PC-9 (cell line): ENCODE measurements at places on chromosomes 5 and 9. TPM values are rescaled to one million over a fixed set of nuclear protein-coding genes. Genes with fewer than 3 reads are reported as not detected.

DNA sequence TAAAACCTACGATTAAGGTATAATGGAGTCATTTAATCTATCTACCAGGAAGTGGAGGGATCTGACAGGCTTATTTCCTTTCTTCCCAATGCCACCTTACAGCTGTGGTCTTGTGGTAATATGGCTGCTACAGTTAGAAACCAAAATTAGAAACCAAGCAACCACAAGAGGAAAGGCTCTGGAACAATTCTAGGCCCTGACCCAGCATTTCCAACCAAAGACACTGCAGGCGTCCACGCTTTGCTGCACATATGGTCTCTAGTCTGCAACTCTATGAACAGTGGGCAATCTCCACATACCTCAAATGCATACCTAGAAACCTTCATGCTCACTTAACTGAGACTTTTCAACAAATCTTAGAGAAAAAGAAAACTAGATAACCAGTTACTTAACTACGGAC, 339.1 kb downstream of the NFIB start:
- H3K36me3 ChIP-seq = no peaks in the 10 kb centered on the region
- no peaks in the 10 kb centered on the region for H3K27me3 ChIP-seq
- no peak overlapping the region for H3K4me3 ChIP-seq

DNA sequence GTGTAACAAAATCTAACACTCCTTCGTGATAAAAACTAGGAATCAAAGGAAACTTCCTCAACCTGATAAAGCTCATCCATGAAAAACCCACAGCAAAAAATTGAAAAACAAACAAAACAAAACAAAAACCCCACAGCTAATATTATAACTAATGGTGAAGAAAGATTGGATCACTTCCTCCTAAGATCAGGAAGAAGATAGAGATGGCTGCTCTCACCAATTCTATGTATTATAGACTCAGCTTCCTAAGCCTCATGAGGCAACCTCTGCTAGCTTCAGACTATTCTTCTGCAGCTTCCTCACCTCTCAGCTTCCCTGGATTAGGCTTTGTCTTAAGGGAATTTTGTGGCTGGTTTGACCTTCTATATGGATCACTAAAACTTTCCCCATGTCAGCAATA, 40.1 kb downstream of the PHAX start:
- no peak overlapping the region for H3K4me3 ChIP-seq
- no peaks in the 10 kb centered on the region for H3K27me3 ChIP-seq
- H3K4me1 ChIP-seq = no peaks in the 10 kb centered on the region
- no peaks in the 10 kb centered on the region for H3K36me3 ChIP-seq

DNA sequence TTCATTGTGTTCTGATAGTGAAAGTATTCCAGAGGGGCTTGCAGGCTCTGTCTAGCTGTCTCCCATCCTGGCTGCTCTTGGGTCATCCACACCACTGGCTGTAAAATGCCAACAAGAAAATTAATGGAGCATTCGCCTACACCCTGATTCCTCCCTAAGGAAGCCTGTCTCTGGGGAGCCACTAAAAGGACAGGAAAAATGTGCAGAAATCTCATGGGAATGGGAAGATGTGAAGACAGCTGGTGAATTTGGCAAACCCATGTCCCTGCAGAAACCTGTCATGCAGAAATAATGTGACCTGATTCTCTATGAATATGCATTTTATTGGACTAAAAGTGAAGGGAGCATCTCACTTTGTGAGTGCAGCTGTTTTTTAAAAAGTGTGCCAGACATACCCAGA, 265.6 kb downstream of the TUSC1 start:
- H3K4me1 ChIP-seq = no peaks in the 10 kb centered on the region
- H3K27me3 ChIP-seq = no peaks in the 10 kb centered on the region
- H3K4me3 ChIP-seq = no peak overlapping the region
- H3K27ac ChIP-seq = no peak overlapping the region
- H3K36me3 ChIP-seq = no peaks in the 10 kb centered on the region

DNA sequence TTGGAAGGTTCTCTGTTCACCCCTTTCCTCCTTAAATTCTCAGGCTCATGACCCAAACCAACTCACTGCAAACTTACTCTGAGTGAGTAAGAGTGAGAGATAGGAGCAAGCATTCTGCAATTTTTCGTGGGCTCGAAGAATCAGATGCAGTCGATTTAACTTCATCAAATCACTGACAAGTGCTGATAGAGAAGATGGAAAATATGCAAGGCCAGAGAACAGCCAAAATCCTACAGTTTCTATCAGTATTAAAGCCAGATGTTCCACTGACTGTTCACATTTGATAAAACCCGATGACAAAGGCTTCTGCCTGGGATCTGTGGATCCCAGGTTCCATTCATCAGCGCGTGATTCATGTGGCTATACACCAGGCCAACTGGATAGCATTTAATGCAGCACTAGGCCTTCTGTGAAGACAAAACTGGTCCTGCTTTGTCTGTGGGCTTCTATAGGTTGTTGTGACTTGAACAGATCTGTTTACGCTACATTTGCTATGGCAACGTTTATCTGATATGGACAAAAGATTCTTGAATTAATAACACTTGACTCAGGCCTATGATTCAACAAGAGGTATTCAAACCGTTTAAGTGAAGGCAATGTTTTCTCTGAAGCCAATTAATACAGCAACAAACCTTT, 251.2 kb downstream of the NFIB start:
- no peaks in the 10 kb centered on the region for H3K4me1 ChIP-seq
- no peak overlapping the region for H3K27ac ChIP-seq
- no peak overlapping the region for H3K4me3 ChIP-seq
- H3K36me3 ChIP-seq = no peaks in the 10 kb centered on the region
- no peaks in the 10 kb centered on the region for H3K27me3 ChIP-seq

- no peak overlapping the region for H3K27ac ChIP-seq
- no peaks in the 10 kb centered on the region for H3K36me3 ChIP-seq
- H3K4me1 ChIP-seq = no peaks in the 10 kb centered on the region
- no peak for DNase-seq
- no peak overlapping the region for H3K4me3 ChIP-seq
These were observed 28.5 kb downstream of the P4HA2 start for GRCh38 chr5:132199116-132199680.

DNA sequence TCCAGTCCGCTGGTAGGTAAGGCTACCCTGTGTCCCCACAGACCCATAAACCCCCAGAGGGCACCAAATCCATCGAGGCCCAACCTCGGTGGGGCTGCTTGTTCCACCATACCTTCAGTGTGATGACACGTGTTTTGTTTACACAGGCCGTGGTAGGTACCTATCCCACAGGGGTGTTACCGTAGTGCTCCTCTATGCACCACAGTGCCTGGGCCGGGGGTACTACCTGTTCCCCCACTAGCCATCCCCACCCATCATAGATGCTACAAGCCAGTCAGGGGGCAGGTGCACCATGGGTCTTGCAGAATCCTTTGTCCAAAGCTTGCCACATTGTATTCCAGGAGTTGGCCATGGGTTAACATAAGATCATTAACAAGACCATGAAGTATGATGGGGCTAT, 796.2 kb downstream of the EFNA5 start:
- no peaks in the 10 kb centered on the region for H3K27me3 ChIP-seq
- no peaks in the 10 kb centered on the region for H3K36me3 ChIP-seq
- no peaks in the 10 kb centered on the region for H3K4me1 ChIP-seq
- no peak overlapping the region for H3K27ac ChIP-seq

DNA sequence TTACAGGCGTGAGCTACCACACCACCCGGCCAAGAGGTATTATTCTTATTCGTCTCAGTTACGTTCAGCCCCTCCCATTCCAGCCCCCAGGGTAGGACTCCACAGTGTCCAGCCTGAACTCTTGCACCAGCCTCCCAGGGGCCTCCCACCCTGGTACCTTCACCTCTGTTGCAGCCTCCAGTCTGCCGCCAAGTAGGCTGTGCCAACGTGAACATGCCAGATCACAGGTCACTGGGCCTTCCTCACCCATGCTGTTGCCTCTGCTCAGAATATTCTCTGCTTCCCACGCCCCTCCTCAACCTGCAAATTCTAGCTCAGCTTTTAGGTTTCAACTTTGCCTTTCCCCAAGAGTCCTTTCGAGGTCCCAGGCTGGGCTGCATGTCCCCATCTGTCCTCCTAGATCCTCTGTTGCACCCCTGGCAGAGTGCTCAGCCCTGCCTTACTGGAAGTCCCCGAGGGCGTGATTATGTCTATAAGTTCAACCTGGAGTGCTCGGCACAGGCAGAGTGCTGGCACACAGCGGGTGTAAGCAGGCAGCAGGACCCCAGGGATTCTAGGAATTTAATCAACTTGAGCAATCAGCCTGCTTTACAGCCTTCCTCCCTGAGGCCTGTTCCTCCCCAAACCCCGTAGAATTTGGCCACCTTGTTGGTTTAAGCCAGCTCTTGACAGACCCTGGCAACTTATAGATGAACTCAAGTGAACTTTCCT, 13.1 kb upstream of the STXBP1 start:
- peak; percentile 48 for DNase-seq
- H3K27ac ChIP-seq = no peak overlapping the region
- peaks cover 13% of the 10 kb centered on the region for H3K4me1 ChIP-seq
- no peaks in the 10 kb centered on the region for H3K36me3 ChIP-seq
- H3K27me3 ChIP-seq = no peaks in the 10 kb centered on the region

IFNB1 gene
- total RNA-seq = not detected in 2 replicates

GMCL2 gene
- not detected in 2 replicates for total RNA-seq
